ENCODE measurements at places on chromosomes 2 and 18.

- no peak for DNase-seq
These were observed 21.0 kb downstream of the KDSR start for GRCh38 chr18:63346031-63346430.

GRCh38 chr18:48452861-48453323 is 43.7 kb upstream of the ZBTB7C start:
- no peak for DNase-seq

GRCh38 chr2:60470340-60470739 is 83.1 kb downstream of the BCL11A start:
- DNase-seq, result no peak

- no peak for DNase-seq
These were observed 5.7 kb upstream of the TET3 start for GRCh38 chr2:73979021-73979420.

DNA sequence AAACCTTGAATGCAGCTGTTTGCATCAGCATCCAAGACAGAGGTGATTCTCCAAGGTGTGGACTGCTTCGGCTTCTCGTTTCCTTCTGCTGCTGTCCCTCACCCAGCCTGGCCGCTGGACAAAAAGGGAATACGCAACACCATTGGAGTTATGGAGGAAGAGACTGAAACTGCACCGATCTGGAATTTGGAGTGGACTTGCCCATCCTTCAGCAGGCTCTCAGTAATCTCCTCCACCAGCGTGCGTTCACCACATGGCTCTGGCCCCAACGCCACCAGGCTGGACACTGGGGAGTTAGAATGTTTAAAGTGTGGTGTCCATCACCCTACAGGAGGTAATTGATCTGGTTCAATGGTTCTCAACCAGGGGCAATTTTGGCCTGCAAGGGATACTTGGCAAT is 41.4 kb upstream of the ID2 start:
- DNase-seq, result no peak
